ENCODE measurements at places on chromosomes 16 and 17.
A peak's percentile ranks its signal among the peaks of the same experiment; 100 is the strongest.

- no peak for DNase-seq
Observed at GRCh38 chr17:39716879-39717536, 13.3 kb downstream of the MIEN1 start.

- DNase-seq, result peak; percentile 57
Observed at GRCh38 chr17:78716814-78717393, 65.2 kb downstream of the CYTH1 start.

DNA sequence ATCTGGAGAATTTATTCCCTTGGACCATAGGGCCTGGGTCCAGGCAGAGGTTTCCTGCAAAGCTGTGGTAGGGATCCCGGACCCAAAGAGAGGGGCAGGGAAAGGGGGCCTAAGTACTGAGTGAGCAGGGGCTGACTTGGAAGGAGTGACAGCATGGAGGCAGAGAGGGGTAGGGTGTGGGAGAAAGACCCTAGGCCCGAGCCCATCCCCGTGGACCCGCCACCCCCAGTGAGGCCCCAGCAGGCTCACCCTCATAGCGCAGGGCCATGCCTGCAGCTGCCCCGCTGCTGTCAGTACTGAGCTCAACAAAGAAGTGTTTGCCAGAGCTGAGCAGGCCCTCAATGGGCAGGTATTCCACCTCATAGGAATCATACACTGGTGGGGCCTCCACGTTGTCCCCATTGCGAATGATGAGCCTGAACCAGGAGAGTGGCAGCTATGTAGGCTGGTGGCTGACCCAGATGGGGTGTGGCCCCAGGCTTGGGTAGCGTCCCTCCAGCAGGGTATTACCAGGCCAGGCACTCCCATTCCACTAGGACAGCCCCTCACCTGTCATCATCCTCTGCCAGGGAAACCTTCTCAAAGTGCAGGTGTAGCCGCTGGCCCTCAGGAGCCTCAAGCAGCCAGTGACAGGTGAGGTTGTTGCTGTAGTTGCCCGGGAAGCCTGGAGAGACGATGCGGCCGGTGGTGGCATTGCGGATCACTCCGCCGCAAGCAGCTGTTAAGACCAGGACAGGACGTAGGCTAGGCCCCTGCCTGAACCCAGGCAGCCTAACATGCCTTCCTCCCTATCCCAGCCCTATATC lies 9.1 kb upstream of the PHF12 start:
- DNase-seq, result no peak

DNA sequence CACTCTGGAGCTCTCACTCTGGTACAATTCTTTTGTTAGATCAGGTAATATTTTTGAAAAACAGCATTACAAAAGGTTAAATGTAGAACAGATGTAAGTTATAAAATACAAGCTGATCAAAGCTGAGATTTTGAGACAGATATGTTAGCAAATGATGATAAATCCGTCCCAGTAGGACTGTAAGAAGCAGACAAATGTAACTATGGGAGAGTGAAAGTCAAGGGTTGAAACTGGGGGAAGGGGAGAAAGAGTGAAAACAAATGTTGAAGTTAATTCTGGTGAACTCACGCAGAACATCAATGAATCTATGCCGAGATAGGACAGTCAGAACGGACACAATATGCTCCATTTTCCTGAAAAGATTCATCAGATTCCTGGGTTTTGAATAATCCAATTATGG lies 298.9 kb upstream of the IRX5 start:
- no peak for DNase-seq

DNA sequence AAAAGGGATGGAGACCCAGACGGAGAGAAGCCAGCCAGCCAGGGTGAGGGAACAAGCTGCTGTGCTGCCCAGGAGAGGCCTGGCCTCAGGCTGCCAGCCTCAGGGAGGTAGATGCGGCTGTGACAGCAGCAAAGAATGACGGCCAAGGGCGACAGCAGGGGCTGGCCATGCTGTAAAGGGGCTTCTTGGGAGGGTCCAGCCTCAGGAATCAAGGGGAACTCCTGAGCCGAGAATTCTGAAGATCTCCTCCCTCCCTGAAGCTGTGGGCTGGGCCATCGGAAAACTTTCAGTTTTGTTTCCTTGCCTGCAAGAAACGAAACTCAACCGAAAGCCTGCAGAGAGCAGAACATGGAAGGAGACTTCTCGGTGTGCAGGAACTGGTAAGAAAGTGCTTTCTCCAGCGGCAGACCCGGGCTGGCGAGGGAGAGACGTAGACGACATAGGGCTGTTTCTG lies at the start of gene XAF1:
Gene XAF1 (plus strand): TSS at position 316 of the 454 bp plus-strand sequence. CDS start 33 bp downstream, at position 349.
- DNase-seq, result peak; percentile 55
